IPS DF 19.7 (cell line): ENCODE measurements at places on chromosomes 6 and 20.

GRCh38 chr6:12595161-12595811 lies 121.3 kb upstream of the PHACTR1 start:
- no peak for DNase-seq

- DNase-seq, result no peak
These were observed 110.3 kb upstream of the EYA4 start for GRCh38 chr6:133130863-133131262.

GRCh38 chr6:110614106-110614505 lies 137.7 kb upstream of the SLC22A16 start:
- DNase-seq, result no peak

GRCh38 chr20:48795732-48796131 lies 32.1 kb downstream of the PREX1 start:
- no peak for DNase-seq
